ENCODE measurements at places on chromosomes 12 and 14.

GRCh38 chr14:102471921-102472790 is 37.4 kb downstream of the ANKRD9 start:
- DNase-seq = no peak

GRCh38 chr14:63656194-63656593 is 14.5 kb upstream of the WDR89 start:
- peak; percentile 32 for DNase-seq

GRCh38 chr14:95495076-95495475 is 21.4 kb downstream of the SYNE3 start:
- no peak for DNase-seq

DNA sequence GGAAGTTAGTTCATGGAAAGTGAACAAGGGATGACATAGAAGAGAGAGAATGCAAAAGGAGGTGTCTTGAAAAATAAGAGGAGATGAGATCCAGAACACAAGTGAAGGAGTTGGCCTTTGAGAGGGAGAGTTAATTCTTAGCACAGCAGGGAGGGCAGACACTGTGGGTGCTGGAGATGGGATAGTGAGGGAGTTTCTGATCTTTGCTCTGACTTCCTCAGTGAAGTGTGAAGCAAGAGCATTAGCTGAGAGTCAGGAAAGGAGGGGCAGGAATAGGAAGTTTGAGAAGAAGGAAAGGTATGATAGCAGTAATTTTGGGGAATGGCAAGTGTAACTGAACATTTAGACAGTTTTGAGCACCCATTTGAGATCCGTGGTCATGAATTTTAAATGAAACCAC is 75.8 kb upstream of the COCH start:
- DNase-seq = no peak
